H9 (cell line): ENCODE measurements at places on chromosomes 4 and X. TPM values are rescaled to one million over a fixed set of nuclear protein-coding genes. Genes with fewer than 3 reads are reported as not detected.

Gene P2RY4
- total RNA-seq, result 0.18 TPM in 1 of 2 replicates, not detected in the other

Gene STARD8
- total RNA-seq, result 0.39 and 0.52 TPM in 2 replicates

Gene TMEM35A
- 3.2 and 4.3 TPM in 2 replicates for total RNA-seq

Gene TCEAL7
- 2.7 and 3.1 TPM in 2 replicates for total RNA-seq

Gene MSX1
- total RNA-seq, result not detected in 2 replicates

Gene MSANTD1
- total RNA-seq, result 0.83 and 0.86 TPM in 2 replicates

Gene SERTM2
- 0.22 and 0.29 TPM in 2 replicates for total RNA-seq
